ENCODE measurements at places on chromosomes 11 and 22.

- peak; percentile 35 for DNase-seq
Measured at GRCh38 chr11:2713661-2714462, 14.1 kb upstream of the KCNQ1OT1 start.

DNA sequence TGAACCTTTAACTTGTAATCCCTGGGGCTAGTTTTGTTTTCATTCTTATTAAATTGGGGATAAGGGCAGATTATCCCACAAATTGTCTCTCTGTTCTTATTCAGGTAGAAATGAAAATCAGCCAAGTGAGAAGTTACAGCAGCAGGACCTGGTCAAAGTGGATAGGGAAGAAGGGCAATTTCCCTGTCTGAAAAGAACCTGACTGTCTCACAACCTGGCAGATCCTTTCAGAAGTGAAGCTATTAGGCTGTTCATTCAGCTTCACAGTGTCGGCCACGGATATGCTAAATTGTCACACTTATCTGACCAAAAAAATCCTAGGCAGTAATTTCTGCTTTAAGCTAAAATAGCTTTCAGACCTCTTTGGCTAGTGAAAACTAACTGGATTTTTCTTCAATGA lies 712.6 kb upstream of the ANO5 start:
- no peak for DNase-seq

DNA sequence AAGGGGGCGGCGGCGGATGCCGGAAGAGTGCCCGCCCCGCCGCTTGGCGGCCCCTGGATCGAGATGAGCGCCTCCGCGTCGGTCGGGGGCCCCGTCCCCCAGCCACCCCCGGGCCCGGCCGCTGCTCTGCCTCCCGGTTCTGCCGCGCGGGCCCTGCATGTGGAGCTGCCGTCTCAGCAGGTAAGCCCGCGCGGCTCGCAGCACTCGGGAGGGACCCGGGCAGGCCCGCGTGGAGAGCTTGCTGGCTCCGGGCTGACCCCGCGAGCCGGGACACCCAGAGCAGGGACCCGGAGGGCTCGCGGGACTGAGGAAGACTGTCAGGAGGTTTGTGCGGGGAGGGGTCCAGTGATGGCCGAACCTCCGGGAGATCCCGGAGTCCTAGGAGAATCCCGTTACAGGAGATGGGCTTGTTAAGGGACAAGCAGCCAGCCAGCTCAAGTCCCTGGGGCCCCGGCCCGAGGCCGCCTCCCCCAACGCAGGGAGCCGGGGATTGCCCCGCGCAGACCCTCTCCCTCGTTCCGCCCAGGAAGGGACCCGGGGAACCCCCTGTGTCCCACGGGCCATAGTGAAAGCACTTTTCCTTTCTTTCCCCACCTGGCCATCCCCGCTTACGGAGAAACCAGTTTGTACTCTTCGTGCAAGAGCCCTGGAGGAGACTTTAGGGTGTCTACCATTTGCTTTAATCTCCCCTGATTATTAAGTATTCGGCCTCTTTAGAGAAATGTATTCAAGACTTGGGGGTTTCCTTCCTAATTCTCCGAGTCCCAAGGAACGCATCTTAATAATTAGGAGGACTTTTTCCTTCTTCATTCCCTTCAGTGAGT lies 547 bp downstream of the UVRAG start:
- DNase-seq, result no peak

GRCh38 chr11:122524898-122525297 lies 130.6 kb upstream of the UBASH3B start:
- DNase-seq, result no peak

GRCh38 chr22:45670981-45671782 lies 452 bp upstream of the ATXN10 start:
- DNase-seq, result no peak

DNA sequence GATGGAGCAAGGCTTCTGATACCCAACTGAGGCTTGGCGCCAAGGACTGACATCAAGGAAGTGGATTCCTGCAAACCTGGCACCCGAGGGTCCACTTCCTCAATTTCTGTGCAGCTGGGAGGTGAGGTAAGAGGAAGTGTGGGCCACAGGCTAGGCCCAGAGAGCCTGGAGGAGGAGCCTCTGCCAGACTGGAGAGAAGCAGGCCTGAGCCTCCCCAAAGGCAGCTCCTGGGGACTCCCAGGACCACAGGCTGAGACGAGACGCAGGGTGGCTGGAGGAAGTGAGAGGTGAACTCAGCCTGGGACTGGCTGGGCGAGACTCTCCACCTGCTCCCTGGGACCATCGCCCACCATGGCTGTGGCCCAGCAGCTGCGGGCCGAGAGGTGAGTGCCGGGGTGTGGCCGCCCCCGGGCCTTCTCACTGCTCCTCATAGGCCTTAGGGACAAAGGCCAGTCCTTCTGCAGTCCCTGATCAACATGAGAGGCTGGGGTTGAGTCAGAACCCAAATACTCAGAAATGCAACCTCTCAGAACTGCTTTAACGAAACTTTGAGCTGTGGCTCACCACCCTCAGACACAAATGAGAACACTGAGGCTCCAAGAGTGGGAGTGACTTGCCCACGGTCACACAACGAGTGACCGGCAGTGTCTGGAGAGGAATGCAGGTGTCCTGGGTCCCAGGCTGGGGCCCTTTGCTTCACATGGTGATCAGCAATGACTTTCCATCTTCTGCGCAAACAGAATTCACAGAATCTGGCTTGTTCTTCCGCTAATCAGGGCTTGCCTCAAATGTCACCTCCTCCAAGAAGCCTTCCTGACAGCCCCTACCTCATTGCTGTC lies at the start of gene NCF4:
TSS of gene NCF4 (plus strand) at position 186 of the 839 bp plus-strand sequence. CDS start at position 352, 166 bp downstream.
- DNase-seq, result no peak

DNA sequence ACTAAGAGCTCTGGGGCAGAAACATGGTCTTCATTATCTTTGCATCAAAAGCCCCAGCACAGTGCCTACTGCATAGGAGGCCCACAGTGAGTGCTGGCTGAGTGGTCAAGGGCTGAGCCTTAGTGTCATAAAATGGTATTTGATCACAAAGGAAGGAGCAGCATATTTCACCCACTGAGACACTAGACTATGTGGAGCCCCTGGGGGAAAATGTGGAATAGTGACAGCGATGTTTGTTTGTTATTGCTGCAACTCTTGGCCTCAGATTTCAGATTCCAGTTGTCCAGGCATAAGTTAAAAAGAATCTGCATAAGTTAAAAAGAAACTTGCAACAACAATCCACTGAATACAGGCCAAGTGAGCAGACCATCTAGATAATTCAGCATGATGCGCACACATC lies 7.0 kb downstream of the KIRREL3 start:
- no peak for DNase-seq

DNA sequence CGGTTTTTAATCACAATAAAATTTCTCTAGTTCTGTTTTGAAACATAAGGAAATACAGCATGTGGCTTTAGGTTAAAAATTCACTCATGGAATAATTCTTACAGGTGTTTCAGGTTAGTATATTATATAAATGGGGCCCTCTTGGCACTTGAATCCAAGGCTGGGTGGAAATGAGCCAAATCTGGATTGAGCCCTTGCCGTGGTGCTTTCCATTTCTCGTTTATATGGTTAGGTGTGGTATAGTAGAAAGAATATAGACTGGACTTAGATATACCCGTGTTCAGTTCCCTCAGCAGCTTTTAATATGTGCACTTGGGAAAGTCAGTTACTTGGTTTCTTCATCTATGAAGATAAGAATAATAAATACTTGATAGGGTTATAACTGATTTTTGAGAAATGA lies 16.0 kb downstream of the ZFP91 start:
- DNase-seq, result no peak

DNA sequence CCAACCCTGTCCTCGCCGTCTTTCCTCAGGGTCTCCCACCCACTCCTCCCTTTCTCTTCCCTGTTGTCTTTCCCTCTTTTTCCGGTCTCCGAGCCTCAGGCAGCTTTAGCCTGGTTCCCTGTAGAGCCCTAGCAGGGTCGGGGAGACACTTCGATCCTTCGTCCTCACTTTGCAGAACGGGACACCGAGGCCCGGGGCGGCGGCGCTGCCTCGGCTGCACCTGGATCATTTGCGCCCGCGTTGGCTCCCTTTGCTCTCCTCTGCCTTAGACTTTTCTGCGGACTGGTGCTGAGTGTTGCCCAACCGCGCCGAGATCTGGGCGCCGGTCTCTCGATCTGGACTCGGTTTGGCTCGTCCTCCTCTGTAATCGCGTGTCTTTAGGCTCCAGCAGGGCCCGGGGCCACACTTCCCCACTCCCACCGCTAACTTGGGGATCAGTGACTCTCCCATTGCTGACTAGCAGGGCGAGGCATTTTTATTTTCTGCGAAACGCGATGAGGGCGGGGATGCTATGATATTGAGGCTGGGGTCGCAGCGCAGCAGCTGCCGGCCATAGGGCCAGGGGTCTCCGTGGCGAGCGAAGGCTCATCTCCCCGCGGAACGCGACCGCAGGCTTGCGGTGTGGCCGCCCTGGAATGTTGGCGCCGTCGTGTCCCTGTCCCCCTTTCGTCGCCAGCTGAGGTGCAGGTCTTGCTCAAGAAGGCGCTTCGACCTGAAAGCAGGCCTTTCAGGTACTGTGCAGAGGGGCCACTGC lies 1.6 kb upstream of the E2F8 start:
- no peak for DNase-seq

- no peak for DNase-seq
Measured at GRCh38 chr11:11229647-11230046, 123.4 kb downstream of the CSNK2A3 start.

- DNase-seq, result no peak
Measured at GRCh38 chr11:74196781-74197486, 25.8 kb downstream of the PPME1 start.

DNA sequence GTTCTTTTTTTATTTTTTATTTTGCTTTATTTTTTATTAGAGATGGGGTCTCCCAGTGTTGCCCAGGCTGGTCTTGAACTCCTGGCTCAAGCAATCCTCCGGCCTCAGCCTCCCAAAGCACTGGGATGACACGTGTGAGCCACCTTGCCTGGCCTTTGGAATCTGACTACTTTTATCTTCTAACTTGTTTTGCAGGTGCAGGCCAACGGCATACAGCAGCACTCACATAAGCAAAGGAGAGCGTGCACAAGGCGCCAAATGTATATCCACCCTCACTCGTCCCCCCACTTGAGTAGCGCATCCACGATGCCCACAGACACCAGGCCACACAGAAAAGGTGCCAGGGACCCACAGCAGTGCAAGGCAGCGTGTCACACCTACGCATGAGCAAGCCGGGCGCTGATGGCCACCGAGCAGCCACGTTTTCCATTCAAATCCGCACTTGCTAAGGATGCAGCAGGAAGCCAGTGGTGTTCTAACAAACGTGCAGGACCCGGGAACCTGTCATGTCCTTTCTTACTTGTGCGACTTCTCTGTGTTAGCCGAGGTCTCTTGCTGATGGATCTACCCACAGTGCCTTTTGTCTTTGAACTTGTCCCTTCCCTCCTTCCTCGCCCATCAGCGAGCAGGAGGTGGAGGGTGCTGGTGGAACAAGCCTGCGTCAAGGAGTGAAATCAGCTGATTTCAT lies 5.9 kb downstream of the ASCL2 start:
- DNase-seq, result no peak

DNA sequence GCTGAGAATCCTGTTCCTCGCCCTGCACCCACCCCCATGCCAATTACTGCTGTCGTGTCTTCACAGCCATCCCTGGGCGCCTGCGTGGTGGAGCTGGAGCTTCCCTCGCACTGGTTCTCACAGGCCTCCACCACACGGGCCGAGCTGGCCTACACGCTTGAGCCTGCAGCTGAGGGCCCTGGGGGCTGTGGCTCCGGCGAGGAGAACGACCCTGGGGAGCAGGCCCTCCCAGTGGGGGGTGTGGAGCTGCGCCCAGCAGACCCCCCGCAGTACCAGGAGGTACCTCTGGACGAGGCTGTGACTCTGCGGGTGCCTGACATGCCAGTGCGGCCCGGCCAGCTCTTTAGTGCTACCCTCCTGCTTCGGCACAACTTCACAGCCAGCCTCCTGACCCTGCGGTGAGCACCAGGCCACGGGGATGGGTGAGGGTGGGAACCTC lies 4.3 kb downstream of the TMEM132A start:
- DNase-seq, result no peak

DNA sequence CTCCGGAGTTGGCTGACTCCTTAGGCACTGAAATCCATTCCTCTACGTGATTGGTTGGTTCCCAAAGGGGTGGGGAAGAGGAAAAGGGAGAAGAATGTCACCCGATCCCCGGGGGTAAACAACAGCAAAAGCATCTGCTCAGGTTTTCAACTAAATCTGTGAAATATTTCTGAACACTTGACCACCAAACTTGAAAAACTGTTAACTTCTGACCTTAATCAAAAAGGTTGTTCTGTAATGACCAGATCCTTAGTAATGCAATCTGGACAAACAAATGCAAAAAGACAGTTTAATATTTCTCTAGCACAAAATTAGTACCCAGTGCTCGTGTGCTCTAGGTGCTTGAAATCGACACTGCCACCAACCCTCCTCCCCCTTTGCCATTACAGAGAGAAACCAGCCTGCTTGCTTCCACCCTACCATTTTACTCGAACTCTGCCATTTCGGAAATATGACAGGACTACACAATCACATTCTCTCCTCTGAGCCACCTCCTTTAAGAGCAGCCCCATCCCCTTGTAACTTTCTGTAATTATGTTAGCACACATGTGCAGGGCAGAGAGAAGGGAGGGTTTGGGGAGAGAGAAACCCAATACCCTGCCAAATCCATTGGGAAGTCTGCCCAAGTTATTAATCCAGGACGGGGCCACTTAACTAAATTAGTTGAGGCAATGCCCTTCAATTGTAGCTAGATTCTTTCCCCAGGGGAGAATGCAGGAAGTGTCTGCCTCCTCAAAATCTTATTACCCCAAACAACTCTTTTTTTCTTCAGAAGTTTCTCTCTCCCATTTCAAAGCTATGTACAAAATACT lies 113.8 kb downstream of the RBFOX2 start:
- peak; percentile 79 for DNase-seq

- no peak for DNase-seq
Measured at GRCh38 chr22:48779211-48779643, 1048.4 kb downstream of the BRD1 start.
